ENCODE measurements at places on chromosomes 7 and 10.

DNA sequence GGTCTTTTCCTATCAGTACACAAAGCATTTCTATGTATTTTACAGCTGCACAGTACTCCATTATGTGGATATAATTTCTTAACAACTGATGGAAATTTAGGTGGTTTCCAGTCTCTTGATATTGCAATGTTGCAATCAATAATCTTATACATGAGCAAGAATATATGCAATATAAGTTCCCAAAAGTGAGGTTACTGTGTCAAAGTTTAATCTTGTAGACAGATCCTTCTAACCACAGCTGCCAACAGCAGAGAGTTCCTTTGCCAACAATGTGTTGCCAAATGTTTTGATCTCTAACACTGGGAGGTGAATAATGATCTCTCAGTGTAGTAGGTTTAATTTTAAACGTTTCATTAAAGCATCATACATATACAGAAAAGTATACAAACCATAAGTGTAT lies 54.5 kb downstream of the CUL2 start:
- no peak for DNase-seq

GRCh38 chr10:69883310-69884023 lies 81.8 kb downstream of the COL13A1 start:
- no peak for DNase-seq

DNA sequence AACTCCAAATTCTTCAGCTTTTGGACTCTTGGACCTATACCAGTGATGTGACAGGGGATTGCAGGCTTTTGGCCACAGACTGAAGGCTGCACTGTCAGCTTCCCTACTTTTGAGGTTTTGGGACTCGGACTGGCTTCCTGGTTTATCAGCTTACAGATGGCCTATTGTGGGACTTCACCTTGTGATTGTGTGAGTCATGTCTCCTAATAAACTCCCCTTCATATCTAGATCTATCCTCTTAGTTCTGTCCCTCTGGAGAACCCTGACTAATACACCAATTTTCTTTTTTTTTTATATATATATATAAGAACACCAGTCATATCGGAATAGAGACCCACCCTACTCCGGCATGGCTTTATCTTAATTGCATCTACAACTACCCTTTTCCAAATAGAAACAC lies 166.8 kb downstream of the ETV1 start:
- no peak for DNase-seq

DNA sequence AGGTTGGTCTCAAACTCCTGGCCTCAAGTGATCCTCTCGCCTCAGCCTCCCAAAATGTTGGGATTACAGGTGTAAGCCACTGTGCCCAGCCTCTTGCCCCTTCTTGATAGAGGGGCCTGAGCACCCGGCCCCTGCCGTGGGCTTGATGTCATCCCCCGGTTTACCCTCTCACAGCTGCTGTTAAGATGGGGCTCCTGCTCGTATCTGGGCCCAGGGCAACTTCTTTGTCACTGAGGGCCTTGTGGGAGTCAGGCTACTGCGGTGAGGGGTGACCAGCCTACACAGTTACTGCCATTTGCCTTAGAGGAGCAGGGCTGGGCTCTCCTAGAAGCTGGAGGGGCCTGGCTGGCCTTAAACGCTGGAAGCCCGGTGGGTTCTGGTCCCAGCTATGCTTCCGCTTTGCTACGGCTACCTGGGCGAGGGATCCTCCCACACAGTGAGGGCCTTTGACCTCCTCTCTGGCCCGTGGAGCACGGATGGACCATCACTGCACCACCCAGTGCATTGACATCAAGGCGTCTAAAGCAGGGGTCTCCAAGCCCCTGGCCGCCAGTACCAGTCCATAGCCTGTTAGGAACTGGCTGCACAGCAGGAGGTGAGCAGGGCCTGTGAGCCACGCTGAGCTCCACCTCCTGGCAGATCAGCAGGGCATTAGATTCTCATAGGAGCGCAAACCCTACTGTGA lies 1.1 kb upstream of the TMEM130 start:
- DNase-seq: no peak

DNA sequence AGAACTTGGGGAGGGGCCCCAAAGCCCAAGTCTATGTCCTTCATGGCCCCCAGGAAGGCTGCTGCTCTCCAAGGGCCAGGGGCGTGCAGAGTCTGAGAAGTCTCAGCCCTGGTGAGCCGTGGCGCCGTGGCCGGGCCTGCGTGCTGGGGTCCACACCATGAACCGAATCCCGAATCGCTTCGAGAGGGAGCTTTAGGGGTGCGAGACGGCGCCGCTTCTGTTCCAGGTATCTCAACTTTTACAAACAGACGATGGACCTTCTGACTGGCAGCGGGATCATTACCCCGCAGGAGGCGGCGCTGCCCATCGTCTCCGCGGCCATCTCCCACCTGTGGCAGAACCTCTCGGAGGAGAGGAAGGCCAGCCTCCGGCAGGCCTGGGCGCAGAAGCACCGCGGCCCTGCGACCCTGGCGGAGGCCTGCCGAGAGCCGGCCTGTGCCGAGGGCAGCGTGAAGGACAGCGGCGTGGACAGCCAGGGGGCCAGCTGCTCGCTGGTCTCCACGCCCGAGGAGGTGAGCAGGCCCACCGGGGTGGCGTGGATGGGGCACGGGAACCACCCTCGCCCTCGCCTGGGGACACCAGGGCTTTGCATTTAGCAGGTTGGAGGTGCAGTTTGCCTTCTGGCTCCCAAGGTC lies 12.7 kb downstream of the STRA8 start:
- DNase-seq: no peak

- DNase-seq: peak; percentile 48
Measured at GRCh38 chr7:6250364-6250833, 22.0 kb downstream of the CYTH3 start.

GRCh38 chr10:18140149-18140956 lies at the start of gene CACNB2:
Gene CACNB2, plus strand, starts transcription at chr10:18140424.
- peak; percentile 4 for DNase-seq

DNA sequence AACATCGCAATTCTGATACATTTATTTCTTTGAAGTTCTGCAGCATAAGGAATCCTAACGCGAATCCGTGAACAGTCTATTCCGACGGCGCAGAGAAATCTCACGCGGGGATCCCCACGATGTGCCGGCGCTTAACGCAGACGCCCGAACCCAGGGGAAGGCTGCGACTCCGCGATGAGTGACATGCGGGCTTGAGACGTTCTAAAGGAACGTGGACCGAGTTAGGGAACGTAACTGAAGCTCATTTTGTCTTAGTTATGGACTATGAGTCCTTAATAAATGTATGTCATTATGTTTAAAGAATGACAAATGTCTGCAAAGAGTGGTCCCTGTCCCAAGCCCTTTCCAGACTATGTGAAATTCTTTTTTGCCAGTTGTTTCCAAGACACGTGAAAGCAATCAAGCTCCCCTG lies 995 bp upstream of the PARD3 start:
- DNase-seq: peak; percentile 7
